Activated CD8-positive, alpha-beta memory T cell treated with anti-CD3 and anti-CD28 coated beads for 48 hours (primary cell): ENCODE measurements at places on chromosomes 5 and 9.

DNA sequence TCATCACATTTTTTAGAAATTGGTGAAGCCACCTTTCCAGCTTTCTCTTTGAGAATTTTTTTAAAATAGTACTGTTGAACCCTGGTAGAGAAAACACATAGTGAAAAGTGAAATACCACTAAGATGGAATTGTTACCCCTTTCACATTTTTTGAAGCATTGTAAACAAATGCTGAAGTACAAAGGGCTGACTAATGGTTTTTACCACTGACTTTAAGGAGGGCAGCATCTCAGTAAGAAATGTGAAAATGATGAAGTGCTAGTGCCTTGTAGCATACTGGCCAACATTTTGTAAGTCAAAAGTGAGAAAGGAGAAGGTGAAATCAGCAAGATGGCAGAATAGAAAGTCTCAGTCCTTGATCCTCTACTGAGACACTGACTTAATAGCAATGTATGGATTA, 320.6 kb downstream of the PJA2 start:
- no peak for DNase-seq

- DNase-seq: no peak
These were observed 41.4 kb upstream of the RNU6ATAC start for GRCh38 chr9:134205672-134206310.

DNA sequence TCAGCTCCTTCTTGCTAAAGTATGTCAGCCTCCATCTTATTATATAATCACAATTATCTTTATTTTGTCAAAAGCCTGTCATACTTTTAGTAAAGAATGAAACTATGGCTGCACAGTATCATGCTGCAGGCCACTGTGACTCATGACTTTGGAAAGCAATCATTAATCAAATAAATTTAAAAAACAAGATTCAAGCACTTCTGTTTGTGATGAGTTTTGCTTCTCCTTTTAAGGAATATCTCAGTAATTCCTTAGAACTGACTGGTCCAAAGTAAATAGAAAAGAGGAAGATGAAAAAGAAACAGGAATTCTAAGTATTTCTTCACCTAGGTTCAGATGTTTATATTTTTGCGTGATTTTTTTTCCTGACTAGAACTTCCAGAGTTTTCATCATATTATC, 83.1 kb downstream of the EDIL3 start:
- no peak for DNase-seq

DNA sequence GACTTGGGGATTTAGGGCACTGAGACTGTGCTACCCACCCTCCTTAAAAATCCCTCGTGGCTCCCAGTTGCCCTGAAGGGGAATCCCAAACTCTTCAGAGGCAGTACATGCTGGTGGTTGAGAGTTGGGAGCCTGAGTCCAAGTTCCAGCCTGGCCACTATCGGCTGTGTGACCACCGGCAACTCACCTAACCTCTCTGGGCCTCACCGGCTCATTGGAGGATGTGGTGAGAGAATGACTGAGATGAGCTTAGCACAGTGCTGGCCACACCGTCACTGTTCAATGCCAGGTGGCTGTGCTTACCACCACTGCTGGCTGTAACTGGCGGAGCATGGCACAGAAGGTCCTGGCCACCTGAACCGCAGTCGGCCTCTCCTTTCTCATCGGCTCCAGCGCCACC, 200.2 kb downstream of the C9orf50 start:
- no peak for DNase-seq
